Gastrocnemius medialis (tissue), 4 donors: ENCODE measurements at places on chromosomes 5 and 9. TPM values are rescaled to one million over a fixed set of nuclear protein-coding genes. Genes with fewer than 3 reads are reported as not detected.

Gene ALAD
- total RNA-seq: 16.2 TPM

Gene PCDHGB3
- 0.29 TPM for total RNA-seq

Gene ZNF367
- 0.15 TPM for total RNA-seq

Gene ZNF608
- 7.3 TPM for total RNA-seq

Gene PCDHB5
- 1.5 TPM for total RNA-seq

Gene CDC26
- 16.7 TPM for total RNA-seq

Gene MEIKIN
- not detected for total RNA-seq

Gene CDHR2
- not detected for total RNA-seq

Gene C9
- not detected for total RNA-seq

Gene GRM6
- total RNA-seq: not detected

Gene AGXT2
- total RNA-seq: 0.20 TPM

Gene HARS1
- 38.2 TPM for total RNA-seq

Gene DNAJC25
- 5.0 TPM for total RNA-seq

Gene STKLD1
- total RNA-seq: 0.35 TPM

Gene NUDCD2
- 9.1 TPM for total RNA-seq

Gene OR2V2
- total RNA-seq: not detected

Gene SLC6A18
- not detected for total RNA-seq

Gene PTBP3
- total RNA-seq: 17.5 TPM

Gene QRFP
- total RNA-seq: not detected

Gene GLDC
- 1.00 TPM for total RNA-seq

Gene PCDHA1
- total RNA-seq: not detected

Gene ALDOB
- 5.1 TPM for total RNA-seq

Gene FAM221B
- not detected for total RNA-seq

Gene C9orf153
- total RNA-seq: not detected

Gene ECM2
- 1.5 TPM for total RNA-seq

Gene DCTN4
- total RNA-seq: 74.3 TPM

Gene OBP2B
- not detected for total RNA-seq

Gene PCDHA9
- 0.07 TPM for total RNA-seq

Gene CD274
- 0.61 TPM for total RNA-seq

Gene MELK
- total RNA-seq: not detected

Gene TRIO
- 50.6 TPM for total RNA-seq

Gene TPRN
- 3.4 TPM for total RNA-seq

Gene GNA14
- 0.20 TPM for total RNA-seq

Gene PCDH1
- total RNA-seq: 18.6 TPM

Gene TAF11L5
- total RNA-seq: not detected

Gene GALNT12
- total RNA-seq: 1.6 TPM

Gene CDH6
- 1.00 TPM for total RNA-seq
